Activated naive CD8-positive, alpha-beta T cell treated with anti-CD3 and anti-CD28 coated beads, Interleukin-2, amount 10 ng/mL, durations not matched to agents 7 days and 5 days (primary cell): ENCODE measurements at places on chromosomes 1 and 21. TPM values are rescaled to one million over a fixed set of nuclear protein-coding genes. Genes with fewer than 3 reads are reported as not detected.

The INSRR gene
- total RNA-seq, result 0.47 TPM

The SLC45A3 gene
- 0.17 TPM for total RNA-seq

The CHRM3 gene
- total RNA-seq, result 0.58 TPM

DNA sequence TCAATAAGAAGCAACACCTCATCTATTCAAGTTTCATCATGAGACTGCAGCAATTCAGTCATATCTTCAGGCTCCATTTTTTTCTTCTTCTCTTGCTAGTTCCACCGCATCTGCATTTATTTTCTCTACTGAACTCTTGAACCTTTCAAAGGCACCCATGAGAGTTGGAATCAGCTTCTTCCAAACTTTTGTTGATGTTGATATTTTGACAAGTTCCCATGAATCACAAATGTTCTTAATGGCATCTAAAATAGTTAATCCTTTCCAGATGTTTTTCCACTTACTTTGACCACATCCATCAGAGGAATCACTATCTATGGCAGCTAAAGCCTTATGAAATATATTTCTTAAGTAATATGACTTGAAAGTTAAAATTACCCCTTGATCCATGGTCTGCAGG lies 434.3 kb downstream of the GPATCH2 start:
- DNase-seq, result no peak

GRCh38 chr1:9442278-9442846 lies 96.9 kb upstream of the SLC25A33 start:
- DNase-seq, result no peak

- DNase-seq, result no peak
These were observed 336.0 kb upstream of the NFIA start for GRCh38 chr1:60746278-60746791.

DNA sequence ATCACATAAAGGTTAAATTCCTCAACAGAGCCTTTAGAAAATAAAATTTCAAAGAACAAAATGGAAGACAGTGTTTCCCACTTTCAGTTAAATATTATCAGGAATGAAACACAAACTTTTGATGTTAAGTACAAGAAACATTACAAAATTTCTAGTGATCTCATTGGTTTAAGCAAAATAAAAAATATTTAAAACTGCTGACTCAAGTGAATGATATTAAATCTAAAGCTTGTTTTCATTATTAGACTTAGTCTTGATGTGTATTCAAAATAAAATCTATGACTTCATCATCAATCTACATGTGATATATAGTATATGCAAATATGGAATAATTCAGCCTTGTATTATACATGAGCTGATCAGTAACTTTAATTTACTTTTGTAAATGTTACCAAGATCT lies 584.9 kb downstream of the PTBP2 start:
- DNase-seq, result no peak

The AHCTF1 gene
- total RNA-seq, result 35.8 TPM

GRCh38 chr1:70754701-70755100 lies 292.9 kb downstream of the PTGER3 start:
- DNase-seq, result no peak

- DNase-seq, result no peak
These were observed 12.5 kb downstream of the BPNT1 start for GRCh38 chr1:220076861-220077762.

DNA sequence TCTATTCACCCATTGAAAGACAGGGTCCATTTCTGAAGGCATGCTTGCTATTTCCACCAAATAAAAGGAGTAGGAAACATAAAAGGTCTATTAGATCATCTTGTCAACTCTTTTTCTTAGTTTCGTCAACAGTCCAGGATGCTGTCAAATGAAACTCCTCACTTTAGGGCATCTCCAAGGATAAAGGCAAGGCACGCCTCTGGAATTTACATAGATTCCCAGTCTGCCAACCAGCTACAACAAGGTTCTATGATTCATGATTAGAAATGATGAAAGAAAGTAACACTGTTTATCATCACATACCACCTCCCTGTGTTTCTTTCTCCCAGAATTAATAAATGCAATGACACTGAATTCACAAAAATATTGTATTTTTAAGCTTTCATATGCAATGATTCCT lies 636.3 kb downstream of the LTN1 start:
- no peak for DNase-seq

The OR2T3 gene
- total RNA-seq, result not detected

DNA sequence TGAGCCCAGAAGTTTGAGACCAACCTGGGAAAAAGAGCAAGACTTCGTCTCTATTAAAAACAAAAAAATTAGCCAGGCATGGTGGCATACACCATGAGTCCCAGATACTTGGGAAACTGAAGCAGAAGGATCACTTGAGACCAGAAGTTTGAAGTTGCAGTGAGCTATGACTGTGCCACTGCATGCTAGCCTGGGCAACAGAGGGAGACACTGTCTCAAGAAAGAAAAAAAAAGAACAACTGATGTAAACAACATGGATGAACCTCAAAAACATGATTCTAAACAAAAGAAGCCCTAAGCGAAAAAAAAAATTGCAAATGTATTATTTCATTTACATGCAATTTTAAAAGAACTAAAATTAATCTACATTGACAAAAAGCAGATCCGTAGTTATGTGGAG lies 9.0 kb downstream of the LRRC40 start:
- no peak for DNase-seq

- no peak for DNase-seq
These were observed 12.0 kb upstream of the LPGAT1 start for GRCh38 chr1:211842518-211842917.

The MYOM3 gene
- total RNA-seq, result not detected

DNA sequence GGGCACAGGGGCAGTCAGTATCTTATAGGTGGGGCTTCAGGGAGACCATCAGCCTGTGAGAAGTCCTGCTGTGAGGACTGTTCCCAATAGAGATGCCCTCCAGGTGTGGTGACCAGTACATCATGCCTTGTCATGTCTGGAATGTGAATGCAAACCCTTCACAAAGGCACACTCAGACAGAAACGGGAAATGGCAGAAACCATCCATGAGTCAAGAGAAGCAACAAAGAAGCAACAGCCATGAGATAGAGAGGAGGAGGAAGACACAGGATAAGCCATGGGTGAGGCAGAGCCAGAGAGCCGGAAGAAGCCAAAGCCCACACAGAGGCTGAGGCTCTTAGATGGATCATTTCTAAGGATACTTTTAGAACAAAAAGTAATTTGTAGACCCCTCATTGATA lies 20.1 kb upstream of the ZP4 start:
- DNase-seq, result no peak

DNA sequence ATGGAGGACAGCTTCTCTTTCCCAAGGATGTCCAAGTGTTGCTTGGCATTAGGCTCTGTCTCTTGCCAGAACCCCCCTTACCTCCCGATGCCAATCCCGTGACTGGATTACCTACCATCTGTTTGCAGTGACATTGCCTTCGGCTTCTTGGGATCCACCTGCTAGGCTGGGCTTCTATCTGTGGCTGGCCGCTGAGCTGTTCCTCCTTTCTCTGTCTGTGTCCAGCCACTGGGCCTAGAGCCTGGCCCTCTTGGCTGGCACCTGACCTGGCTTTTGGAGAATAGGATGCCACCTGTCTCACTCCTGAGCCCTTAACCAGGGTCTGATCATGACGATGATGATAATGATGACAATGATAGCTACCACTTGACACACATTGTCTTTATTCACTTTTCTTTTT lies 41.6 kb upstream of the STUM start:
- no peak for DNase-seq

The EDARADD gene
- 3.1 TPM for total RNA-seq

The MCOLN2 gene
- total RNA-seq, result 18.8 TPM

DNA sequence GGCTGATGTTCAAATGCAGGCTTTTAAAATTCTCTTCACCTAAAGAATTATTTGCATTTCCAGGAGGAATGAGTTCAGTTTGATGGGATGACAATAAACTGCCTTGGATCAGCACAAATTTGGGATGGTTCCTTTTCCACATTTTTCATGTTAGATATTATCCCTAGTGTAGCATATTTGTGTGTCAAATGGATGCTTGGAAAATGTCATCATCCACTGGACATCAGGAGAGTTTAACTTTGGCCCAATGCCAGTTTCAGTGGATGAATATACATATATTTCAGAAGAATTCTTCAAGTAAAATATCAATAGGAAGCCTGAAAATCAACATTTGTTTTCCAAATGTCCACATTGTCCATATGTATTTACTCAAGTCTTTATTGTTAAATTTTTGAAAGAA lies 116.5 kb upstream of the COL24A1 start:
- no peak for DNase-seq

DNA sequence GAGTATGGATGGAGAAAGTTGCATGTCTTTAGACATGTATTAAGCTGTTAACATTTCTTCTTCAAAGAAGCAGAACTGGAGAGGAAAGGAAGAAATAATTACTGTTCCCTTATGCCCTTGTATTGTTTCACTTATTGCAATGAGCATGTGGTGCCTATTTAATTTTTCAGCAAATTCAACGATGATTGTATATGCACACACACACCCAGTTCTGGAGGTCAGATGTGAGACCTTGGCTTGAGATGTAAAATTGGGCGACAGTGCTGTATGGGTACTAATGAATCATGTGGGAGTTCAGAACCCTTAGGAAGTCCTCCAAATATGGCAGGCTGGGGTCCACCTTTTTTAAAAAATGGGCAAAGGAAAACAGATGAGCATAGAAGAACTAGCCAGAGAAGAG lies 27.5 kb downstream of the BRINP2 start:
- no peak for DNase-seq

The ADGRL4 gene
- not detected for total RNA-seq

The TCHHL1 gene
- total RNA-seq, result not detected

GRCh38 chr1:223665592-223666312 lies at the start of gene CAPN8:
Gene CAPN8 (minus strand): TSS chr1:223665701. CDS start chr1:223665646, 55 bp downstream.
- no peak for DNase-seq

GRCh38 chr1:232413674-232414073 lies 216.3 kb downstream of the SIPA1L2 start:
- DNase-seq, result no peak

DNA sequence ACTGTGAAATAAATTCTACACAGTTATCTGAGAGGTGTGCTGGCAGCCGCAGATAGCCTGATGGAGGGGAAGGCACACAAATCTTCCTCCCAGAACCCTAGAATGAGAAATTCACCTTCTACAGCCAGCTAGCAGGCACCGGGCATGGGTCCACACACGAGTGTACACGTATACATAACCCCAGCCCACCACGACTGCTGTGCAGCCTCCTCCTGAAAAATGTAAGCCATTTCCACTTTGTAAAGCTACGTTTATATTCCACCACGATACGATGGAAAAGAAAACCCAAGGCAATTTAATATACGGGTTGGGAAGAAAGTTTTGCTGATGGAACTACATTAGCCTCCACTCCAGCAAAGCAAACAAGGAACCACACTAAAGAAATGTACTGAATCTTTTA lies 1.8 kb downstream of the BTG3 start:
- no peak for DNase-seq
